ENCODE measurements at places on chromosomes 7 and 10.
A peak's percentile ranks its signal among the peaks of the same experiment; 100 is the strongest.

GRCh38 chr7:43431020-43431595, 151.8 kb upstream of the STK17A start:
- no peak for DNase-seq

- DNase-seq: no peak
These were observed 61.8 kb upstream of the DNAJB6 start for GRCh38 chr7:157274991-157275427.

DNA sequence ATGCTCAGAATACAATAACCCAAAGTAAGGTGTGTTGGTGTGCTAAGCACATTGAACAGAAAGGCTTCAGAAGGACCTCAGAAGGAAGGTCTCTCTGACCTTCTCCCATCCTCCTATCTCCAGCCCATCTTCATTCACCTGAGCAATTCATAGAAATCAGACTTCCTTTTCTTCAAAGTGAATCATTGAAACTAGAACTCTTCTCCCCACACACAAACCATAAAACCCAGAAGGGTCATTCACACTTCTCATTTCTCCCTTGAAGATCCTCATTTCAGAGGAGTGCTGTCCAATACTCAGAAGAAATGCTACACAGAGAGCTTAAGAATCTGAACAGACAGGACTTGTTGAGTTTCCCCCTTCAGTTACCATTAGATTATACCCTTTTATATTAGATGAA, 89.5 kb downstream of the VWDE start:
- no peak for DNase-seq

GRCh38 chr7:78398576-78398975, 600.0 kb downstream of the PHTF2 start:
- no peak for DNase-seq

- peak; percentile 53 for DNase-seq
These were observed at the start of gene ADO for GRCh38 chr10:62804356-62805230. ADO (plus strand) TSS chr10:62804720; CDS start chr10:62805060, 340 bp downstream.

GRCh38 chr10:85624511-85624910, 742.1 kb downstream of the GRID1 start:
- no peak for DNase-seq

DNA sequence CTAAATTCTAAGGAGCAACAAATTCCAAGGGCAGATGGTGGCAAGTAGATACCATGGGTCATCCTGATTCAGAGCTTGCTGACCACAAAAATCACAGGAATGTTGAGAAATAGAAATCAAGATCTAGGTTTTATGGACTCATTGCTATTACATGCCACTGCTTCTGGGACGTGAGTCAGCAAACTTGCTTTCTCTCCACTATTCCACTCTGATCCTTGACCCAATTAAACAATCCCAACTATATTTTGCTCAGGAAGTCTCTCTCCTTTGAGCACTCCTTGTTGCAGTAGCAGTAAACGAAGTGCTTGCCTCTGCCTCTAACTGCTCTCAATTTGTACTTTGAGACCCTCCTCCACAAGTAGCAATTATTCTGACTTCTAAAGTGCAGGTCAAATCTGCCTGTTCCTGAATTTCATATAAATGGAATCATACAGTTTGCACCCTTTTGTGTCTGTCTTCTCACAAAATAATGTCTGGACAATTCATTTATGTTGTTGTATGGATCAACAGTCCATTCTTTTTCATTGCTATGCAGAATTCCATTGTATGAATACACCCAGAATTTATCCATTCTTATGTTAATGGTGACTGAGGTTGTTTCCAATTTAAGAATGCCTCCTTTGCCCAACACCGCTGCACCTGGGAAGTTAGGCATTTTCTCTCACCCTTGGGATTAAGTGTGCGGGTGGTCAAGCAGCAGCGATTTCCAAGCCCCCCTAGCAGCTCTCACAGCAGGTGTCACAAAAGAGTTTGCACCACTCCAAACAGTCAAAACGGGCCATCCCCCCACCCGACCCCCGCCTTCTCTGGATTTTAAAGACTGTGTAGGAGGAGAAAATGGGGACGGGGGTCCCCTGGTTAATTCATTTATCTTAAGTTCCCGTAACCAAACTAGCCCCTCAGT, 35.9 kb downstream of the ACSM6 start:
- DNase-seq: no peak

Measured in DMS 273 treated with DMSO at 0.1 percent for 48 hours (cell line).